ENCODE measurements at places on chromosomes 5 and 9.
A peak's percentile ranks its signal among the peaks of the same experiment; 100 is the strongest.

- no peak for DNase-seq
Observed at GRCh38 chr5:129804705-129805104, 56.8 kb downstream of the MINAR2 start.

GRCh38 chr5:134648425-134649162 is at the start of gene SEC24A:
Gene SEC24A, plus strand, starts transcription at chr5:134648785. Its CDS starts 292 bp downstream, at chr5:134649077.
- peak; percentile 84 for DNase-seq

GRCh38 chr9:83622433-83622938 is 457 bp upstream of the IDNK start:
- no peak for DNase-seq

- DNase-seq: no peak
Observed at GRCh38 chr5:103174147-103174546, 54.0 kb downstream of the PPIP5K2 start.

DNA sequence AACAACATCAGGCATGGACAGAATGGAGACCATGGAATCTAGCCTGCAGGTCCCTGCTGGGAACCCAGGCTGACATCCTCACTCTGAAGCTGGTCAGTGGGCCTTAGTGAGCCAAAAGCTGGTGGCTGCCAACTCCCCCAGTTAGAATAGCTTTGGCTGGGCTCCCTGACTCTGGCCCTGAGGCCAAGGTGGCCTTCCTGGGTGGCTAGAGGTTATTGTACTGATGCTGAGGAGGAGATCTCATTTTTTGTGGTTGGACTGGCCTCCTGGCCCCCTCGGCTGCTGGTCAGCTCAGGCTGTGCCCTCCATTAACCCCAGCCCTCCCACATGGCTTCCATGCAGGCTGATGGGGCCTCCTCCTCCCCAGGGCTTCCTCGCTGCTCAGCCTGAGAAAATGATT is 101.2 kb upstream of the PANK3 start:
- DNase-seq: no peak

GRCh38 chr5:146622391-146622790 is 106.4 kb upstream of the GPR151 start:
- no peak for DNase-seq

DNA sequence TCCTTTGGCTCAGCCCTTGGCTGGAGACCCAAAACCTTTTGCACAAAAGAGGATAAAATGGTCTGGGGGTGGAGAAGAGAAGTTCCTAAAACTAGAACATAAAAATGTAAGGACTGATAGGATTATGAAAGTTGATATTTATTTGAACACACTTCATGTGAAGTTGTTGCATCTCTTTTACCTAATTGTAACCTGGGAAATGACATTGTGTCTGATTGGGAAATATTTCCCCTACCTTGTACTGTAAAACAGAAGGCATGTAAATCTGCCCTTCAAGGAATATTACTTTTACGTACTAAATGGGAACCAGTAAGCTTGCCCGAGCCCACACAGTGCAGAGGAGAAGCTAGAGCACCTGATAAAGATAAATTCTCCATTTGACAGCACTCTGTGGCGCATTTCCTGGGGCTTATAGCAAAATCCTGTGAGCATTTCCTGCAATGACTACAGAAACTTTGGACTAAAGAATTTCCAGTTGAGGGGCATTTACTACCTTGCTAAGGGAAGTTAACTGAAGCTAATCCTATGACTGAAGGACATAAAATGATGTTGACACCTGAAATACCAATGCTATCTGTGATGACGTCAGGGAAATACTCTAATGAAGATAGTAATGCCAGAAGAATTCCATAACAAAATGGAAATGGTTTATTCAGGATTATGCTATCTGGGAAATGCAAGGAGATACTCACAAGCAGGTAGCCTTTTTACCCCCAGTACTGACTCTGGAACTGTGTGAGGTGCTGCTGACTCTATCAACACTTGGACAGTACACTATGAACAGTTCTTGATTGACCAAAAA is 78.3 kb upstream of the LIFR start:
- no peak for DNase-seq

DNA sequence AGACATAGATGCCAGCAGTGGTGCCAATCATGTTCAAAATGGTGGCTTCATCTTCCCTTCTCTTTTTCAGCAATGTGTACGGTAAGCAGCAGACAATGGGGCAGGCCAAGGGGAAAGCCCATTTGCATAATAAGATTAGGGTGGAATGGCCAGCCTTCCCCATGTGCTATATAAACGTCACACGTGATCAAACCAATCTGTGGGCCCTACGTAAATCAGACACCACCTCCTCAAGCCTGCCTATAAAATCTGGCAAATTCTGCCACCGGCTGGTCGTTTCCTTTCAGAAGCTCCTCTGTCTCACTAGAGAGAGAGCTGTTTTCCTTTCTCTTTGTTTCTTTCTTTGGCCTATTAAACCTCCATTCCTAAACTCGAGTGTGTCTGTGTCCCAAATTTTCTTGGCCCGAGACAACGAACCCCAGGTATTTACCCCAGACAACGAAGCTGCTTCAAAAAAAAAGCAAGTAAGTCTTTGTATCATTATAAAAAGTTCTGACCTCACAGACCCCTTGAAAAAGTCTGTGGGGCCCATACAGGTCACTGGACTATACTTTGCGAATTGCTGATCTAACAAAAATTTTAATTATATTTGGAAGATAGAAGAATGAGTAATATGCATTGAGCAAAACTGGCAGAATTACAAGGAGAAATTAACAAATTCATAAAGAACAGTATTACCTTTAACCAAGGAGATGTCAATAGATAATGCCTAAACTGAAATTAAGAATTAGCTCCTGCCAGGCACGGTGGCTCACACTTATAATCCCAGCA is 15.2 kb downstream of the ZBTB5 start:
- no peak for DNase-seq

DNA sequence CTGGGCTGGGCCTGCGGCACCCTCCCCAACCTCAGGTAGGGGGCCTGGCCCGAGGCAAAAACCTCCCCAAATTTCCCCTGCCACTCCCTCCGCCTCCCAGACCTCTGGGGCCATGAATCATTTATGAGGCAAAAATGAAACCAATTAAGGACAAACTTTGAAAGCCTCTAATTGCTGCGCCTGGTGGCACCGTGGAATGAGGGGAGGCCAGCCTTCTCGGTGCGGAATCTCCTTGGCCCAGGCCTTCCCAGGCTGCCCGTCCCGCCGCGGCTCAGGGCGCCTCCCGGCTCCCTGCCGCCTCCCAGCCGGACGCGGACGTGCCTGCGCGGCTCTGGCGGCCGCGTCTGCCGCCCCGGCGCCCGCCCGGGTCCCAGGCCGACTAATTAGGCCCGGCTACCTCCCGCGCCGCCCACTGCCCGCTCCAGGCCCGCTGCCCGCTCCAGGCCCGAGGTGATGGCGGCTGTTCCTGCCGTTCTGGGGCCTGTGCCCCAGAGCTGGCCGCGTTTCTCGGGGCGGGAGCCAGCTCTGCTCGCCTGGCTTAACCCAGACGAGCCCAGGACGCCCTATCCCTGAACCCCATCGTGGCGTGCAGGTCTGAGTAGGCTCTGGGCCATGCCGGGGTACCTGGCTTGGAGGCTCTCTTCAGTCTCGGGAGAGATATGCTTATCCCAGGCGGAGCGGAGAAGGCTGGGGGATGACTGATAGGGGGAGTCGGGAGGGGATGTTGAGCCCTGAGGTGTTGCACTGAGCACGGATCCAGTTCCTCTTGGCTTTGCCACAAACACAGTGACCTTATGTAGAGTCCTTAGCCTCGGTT is 20.1 kb downstream of the CXXC5 start:
- no peak for DNase-seq

DNA sequence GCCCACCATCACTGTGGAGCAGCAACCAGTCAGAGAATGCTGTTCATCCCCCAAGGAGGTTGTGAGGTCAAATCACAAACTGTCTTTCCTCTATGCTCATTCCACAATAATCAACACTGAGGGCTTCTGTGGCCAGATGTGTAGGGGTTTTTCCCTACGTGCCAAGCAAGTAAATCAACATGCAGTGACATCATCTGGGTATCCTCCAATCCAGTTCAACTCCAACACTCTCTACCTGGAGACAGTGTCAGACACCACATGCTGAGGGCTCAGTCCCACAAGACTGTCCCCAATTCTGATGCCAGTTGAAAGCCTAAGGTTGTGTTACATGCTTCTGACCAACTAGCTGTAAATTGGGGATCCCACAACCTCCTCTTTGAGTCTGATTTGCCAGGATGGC is 57.3 kb upstream of the DMRT1 start:
- no peak for DNase-seq

DNA sequence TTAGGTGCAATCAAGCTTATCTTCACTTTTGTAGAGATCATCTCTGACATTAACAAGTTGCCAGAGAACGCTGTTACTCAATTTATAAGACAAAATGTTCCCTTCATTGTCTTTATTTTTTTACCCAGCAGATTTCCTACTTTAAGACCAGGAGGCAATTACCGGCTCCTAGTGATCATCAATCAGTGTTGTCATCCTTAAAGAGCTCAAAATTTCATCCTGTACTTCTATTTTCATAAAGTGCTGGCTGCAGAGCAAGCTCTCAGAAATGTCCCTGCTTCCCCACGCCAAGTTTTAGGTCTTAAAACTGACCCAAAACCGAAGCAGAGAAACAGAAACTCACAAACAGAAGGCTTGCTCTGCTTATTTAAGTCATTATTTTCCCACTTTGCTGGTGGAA is 82.9 kb downstream of the PJA2 start:
- no peak for DNase-seq

DNA sequence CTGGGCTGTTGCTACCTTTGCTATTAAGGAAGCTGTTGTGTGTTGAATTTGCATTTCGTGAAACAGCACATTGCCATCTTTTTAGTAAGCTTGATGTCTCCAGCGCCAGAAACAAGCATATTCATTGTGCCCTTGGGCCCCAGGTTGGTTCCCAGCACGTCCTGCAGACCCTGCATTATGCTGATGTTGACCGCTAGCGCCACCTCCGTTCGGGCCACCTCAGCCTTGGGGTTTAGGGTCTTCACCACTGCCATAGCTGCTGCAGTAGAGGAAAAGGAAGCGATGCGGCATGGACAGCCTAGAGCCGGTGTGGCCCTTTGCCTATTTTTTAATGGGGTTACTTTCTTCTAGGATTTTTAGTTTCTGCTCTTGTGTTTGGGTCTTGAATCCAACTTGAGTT is 23.8 kb upstream of the OTULIN start:
- DNase-seq: no peak

DNA sequence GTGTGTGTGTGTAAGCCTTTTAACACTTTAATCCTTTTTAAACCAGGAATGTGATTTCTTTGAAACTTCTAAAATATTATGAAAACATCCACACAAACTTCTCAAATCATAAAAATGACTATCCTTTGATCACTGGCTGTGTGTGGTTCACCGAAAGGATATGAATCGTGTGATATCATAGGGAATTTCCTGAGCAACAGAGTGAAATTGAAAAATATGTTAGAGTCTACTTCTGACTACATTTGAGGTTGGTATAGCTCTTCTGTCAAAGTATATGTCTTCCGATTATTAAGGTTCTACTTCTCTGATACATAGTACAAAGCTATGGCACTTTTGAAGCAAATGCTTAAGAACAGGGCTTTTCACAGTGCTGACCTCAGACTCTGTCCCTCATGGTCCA is 40.3 kb downstream of the RGMB start:
- no peak for DNase-seq

- no peak for DNase-seq
Observed at GRCh38 chr5:130992095-130992494, 173.0 kb downstream of the HINT1 start.

- no peak for DNase-seq
Observed at GRCh38 chr9:130746434-130747212, 53.0 kb downstream of the EXOSC2 start.

- DNase-seq: no peak
Observed at GRCh38 chr5:42514754-42515153, 91.5 kb downstream of the GHR start.

DNA sequence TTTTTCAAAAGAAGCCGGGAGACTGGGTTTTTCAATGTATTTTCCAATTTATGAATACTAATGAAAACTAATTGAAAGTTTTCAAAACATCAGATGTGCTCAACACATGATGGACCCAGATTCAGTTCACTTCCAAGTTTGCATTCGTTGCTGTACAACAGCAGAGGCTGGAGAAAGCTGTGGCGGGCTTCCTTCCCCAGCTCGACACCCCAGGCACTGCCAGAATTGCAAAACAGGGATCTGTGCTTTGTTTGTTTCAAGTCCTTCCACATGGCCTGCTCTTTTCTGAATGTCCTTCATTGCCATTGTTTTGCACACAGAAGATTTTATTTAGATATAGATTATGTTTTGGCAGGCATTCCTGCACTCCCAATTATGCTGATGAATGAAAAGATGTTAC is 30.3 kb upstream of the INSYN2B start:
- no peak for DNase-seq

DNA sequence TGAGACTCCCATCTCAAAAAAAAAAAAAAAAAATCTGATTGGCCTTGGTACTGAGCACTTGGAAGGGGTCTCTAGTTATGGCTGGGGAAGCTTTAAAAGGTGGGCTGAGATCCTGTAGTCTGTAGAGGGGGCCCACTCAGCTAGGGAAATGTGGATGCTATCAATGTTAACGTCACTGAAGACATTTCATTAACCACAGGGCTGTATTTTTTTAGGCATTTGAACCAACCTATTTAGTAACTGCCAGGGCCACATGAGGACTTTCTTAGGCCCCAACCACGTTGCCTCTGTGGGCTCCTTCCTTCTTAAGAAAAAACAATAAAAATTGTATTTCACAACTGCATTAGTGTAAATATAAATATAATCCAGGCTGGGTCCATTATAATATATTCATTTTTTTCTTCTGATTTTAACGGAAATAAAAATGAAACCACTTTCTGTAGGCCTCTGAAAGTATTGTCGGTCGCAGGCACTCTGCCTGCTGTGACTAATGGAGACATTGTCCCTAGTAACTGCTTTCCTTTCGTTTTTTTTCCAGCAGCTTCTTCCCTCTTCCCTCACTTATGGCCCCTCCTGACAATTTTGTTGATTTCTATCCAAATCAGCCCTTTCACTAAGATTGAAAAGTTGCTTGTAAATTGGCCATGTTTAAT is 71.6 kb downstream of the GCNT1 start:
- no peak for DNase-seq

- DNase-seq: no peak
Observed at GRCh38 chr5:91272858-91273257, 110.3 kb downstream of the ARRDC3 start.

- no peak for DNase-seq
Observed at GRCh38 chr9:90132866-90133265, 509.8 kb downstream of the DIRAS2 start.

GRCh38 chr9:26650325-26650724 is 242.3 kb downstream of the CAAP1 start:
- DNase-seq: no peak

- DNase-seq: no peak
Observed at GRCh38 chr5:141039517-141039916, 11.7 kb upstream of the PCDHB1 start.

- no peak for DNase-seq
Observed at GRCh38 chr9:98774746-98775145, 21.6 kb downstream of the ANKS6 start.

DNA sequence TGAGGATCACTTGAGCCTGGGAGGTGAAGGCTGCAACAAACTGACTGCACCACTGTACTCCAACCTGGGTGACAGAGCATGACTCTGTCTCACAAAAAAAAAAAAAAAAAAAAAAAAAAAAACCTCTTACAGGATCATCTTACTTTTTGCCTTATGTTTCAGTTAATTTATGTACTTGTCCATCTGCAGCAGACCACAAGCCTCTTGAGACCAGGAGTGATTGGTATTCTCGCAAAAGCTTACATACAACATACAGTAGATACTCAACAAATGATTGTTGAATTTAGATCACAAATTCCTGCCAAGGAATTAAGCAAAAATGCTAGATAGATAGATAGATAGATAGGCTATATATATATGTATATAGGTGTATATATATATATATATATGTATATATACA is 12.4 kb downstream of the CEMIP2 start:
- DNase-seq: no peak
